Fibroblast of skin of scalp (primary cell): ENCODE measurements at places on chromosomes 7 and 10.
A peak's percentile ranks its signal among the peaks of the same experiment; 100 is the strongest.

- DNase-seq, result peak; percentile 31
Observed at GRCh38 chr7:84455788-84456187, 261.2 kb upstream of the SEMA3A start.

GRCh38 chr7:2993396-2993795 lies 50.3 kb downstream of the CARD11 start:
- DNase-seq, result no peak

GRCh38 chr10:131571346-131571745 lies 259.8 kb upstream of the TCERG1L start:
- no peak for DNase-seq

DNA sequence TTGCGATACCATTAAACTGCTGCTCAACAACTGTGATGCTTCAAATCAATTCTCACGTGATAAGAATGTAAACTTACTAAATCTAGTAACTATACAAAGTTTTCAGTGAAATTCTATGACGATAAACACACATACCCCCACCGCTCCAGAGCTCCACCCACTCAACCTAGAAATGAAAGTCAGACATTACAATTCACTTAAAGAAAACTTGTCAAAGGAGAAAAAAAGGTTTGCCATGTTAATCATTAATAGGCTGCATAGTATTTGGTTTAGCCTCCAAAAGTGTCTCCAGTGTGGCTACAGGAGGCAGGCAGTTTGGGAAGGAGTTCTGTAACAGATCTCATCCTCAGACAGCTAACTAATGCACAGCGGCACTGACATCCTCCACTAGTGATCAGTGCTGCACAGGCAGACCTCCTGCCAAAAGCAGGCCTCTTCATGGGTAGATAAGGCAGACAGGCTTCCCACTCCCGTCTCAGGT lies 3.1 kb downstream of the HERPUD2 start:
- DNase-seq, result no peak

DNA sequence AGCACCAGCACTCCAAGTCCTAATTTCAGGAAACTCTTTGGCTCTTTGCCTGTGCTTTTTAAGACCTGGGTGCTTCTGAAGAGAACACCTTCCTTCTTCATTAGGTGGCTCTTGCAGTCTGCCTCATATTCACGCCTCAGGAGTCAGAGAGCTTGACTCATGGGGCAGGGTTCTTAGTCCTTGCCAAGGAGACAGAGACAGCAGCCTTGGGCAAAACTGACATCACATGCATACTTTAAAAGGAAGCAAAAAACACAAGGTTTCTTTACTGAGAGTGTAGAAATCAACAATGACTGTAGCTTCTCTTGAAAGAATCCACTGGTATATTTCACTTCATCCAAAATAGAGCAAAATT lies 780.6 kb downstream of the INHBA start:
- peak; percentile 88 for DNase-seq

GRCh38 chr7:150858236-150859197 lies 6.2 kb downstream of the AOC1 start:
- no peak for DNase-seq

DNA sequence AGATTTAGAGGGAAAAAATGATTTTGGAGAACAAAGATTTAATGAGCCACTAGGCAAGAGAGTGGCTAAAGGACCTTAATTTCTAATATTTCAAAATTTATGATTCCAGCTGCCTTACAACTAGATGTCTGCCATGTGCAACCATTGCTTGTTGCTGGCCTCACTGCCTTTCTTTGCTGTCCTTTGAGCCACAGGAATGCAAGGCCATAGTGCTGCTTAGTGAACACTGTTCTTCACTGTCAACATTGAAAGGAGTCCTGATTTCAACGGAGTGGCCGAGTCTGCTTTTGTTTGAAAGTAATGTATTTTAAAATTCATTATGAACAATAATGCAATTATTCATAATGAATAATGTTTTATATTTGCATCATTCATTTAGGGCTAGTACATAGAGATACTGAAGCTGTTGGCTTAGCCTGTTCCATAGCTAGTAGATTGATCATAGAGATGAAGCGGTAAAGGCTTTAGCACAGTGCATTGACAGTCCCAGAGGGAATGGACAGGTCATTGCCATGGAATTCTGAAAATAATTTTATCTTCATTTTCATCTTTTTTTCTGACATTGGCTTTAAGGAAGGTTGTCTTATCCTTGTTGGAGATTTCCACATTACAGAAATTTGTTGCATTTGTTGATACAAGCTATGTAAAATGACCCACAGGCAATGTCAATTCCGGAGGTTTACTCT lies 544.1 kb downstream of the AUTS2 start:
- peak; percentile 40 for DNase-seq

DNA sequence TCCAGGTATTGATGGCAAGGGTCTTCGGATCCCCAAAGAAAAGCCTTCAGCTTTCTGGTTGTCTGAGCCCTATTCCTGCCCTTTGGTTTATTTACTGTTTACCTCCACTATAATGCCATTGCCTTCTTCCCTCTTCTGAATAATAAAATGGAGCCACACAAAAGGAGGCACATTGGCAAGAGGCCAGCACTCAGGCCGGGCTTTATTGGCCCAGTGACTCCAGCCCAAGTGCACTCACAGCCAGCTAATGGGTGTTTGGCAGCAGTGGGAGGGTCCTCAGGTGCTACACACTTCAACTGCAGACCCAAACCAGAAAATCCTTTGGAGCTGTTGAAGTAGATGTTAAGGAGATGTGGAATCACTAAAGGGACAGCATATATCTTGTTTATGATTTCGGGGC lies 336.0 kb downstream of the PLXNA4 start:
- DNase-seq, result no peak
